Stimulated activated CD8-positive, alpha-beta memory T cell treated with anti-CD3 and anti-CD28 coated beads, Interleukin-7, amount 100 ng/mL, for 1 hour (primary cell): ENCODE measurements at places on chromosomes 1 and 21.

GRCh38 chr1:145983960-145984830, 12.2 kb downstream of the TXNIP start:
- DNase-seq, result no peak

GRCh38 chr1:99217599-99217998, 46.7 kb upstream of the PLPPR4 start:
- DNase-seq, result no peak

GRCh38 chr1:53080041-53080440, 18.0 kb downstream of the PODN start:
- no peak for DNase-seq

DNA sequence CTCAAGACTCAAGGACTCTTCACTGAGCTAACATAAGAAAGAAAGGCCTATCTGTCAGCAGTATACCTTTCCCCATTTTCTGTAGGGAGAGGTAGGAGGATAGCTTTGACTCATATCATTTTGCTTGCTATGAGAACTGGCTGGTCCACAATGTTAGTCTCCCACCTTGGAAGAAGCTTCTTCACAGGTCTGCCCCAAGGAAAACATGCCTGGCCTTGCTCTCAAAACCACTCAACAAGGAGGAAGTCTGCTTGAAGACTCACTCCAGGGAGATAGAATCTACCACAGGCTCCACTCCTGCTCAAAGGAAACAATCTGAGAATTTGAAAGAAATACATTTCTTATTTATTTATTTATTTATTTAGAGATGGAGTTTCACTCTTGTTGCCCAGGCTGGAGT, 29.5 kb upstream of the LAMC1 start:
- DNase-seq, result no peak

DNA sequence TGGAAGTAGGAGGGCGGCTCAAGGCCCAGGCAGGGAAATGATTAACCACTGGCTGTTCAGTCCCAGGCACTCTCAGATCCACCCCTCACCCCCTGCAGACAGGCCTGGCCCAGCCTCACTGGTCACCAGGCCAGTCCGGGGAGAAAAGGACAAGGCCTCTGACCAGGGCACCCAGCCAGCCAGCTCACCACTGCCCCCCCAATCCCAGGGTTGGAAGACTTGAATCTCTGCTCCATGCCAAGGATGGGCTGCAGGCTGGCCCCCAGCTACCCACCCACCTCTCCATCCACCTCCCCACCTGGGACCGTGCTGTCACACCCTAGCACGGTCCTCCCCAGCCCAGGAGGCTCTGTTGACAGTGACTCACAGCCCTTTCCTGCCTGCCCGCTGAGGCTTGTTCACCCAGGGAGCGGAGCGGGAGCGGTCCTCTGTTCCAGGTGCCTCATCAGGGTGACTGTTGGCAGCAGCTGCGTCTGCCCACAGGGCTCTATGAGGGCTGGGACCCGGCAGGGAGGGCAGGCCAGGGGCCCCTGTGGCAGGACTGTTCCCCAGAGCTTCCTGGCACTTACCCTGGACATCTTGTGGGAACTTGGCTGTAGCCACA, 2.2 kb downstream of the LAD1 start:
- no peak for DNase-seq

- DNase-seq, result no peak
Measured at GRCh38 chr1:26032656-26033357, 11.2 kb downstream of the EXTL1 start.

DNA sequence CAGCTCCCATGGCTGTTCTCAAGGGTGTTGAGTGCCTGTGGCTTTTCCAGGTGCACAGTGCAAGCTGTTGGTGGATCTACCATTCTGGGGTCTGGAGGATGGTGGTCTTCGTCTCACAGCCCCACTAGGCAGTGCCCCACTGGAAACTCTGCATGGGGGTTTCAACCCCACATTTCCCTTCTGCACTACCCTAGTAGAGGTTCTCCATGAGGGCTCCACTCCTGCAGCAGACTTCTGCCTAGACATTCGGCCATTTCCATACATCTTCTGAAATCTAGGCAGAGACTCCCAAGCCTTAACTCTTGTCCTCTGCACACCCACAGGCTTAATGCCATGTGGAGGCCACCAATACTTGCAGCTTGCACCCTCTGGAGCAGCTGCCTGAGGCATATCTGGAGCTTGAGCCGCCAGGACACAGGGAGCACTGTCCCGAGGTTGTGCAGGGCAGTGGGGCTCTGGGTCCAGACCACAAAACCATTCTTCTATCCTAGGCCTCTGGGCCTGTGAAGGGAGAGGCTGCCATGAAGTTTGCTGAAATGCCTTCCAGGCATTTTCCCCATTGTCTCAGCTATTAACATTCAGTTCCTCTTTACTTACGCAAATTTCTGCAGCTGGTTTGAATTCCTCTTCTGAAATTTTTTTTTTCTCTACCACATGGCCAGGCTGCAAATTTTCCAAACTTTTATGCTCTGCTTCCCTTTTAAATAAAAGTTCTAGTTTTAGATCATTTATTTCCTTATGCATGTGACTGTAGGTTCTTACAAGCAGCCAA, 8.8 kb upstream of the CAPN8 start:
- DNase-seq, result no peak

GRCh38 chr1:186858923-186859322, 30.2 kb downstream of the PLA2G4A start:
- no peak for DNase-seq

GRCh38 chr1:222087221-222087920, 345.5 kb upstream of the DUSP10 start:
- DNase-seq, result no peak

DNA sequence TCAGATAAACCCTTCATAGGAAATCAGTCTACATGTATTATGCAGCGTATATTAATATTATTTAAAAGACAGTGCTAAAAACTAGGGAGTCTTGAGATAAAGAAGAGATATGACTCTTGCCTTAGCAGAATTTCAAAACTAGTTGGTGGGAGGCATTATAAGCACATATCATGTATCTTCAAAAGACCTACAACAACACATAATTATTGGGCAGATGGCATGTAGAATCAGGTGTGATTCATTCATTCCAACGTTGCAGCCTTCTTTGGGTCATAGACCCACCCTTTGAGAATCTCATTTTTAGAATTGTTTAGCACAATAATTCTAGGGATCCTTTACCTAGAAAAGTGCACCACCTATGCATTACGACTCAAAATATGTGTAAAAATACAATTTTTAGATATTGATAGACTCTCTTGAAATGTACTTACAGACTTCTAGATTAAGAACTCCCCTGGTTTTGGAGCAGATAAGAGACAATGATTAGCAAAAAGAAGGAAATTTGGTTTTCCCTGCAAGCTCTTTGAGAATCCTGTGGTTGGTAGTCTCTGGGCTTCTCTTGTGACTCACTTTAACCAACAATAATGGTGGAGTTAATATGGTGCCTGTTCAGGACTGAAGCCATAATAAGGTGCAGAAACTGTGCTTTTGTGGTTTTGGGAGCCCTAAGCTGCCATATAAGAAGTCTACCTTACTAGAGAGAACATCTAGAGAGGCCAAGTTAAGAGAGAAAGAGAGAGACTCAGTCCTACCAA, 85.3 kb upstream of the RGS4 start:
- DNase-seq, result no peak
